Vein endothelial cell (primary cell): ENCODE measurements at places on chromosomes 16 and 17. TPM values are rescaled to one million over a fixed set of nuclear protein-coding genes. Genes with fewer than 3 reads are reported as not detected.

GUCY2D gene
- total RNA-seq, result not detected in 2 replicates

TPSAB1 gene
- total RNA-seq, result not detected in 2 replicates

PPM1E gene
- under 0.01 TPM in 2 replicates for total RNA-seq

FBXL19 gene
- total RNA-seq, result 33.7 and 42.1 TPM in 2 replicates

TMEM235 gene
- not detected in 2 replicates for total RNA-seq

ABCA8 gene
- total RNA-seq, result 1.3 and 1.4 TPM in 2 replicates

KRT28 gene
- not detected in 2 replicates for total RNA-seq

ANKRD40 gene
- 40.8 and 58.5 TPM in 2 replicates for total RNA-seq

TBC1D3I gene
- total RNA-seq, result 0.57 TPM in 1 of 2 replicates, not detected in the other

ABCC3 gene
- total RNA-seq, result 1.7 and 5.2 TPM in 2 replicates

HS3ST3A1 gene
- 0.10 TPM in 1 of 2 replicates, not detected in the other for total RNA-seq

FBXW10B gene
- 0.98 and 1.1 TPM in 2 replicates for total RNA-seq

NXPH3 gene
- total RNA-seq, result 1.4 and 1.6 TPM in 2 replicates

MGRN1 gene
- 50.6 and 53.2 TPM in 2 replicates for total RNA-seq

CLDN7 gene
- 10.8 and 13.4 TPM in 2 replicates for total RNA-seq

CCNF gene
- 25.2 and 44.2 TPM in 2 replicates for total RNA-seq

SCNN1G gene
- 0.10 and 0.33 TPM in 2 replicates for total RNA-seq

KRTAP4-1 gene
- not detected in 2 replicates for total RNA-seq

IGF2BP1 gene
- total RNA-seq, result 1.3 and 8.0 TPM in 2 replicates

ZNF750 gene
- total RNA-seq, result 0.10 TPM in 1 of 2 replicates, not detected in the other

SCRN2 gene
- total RNA-seq, result 27.4 and 41.5 TPM in 2 replicates

RNF135 gene
- total RNA-seq, result 6.8 and 9.1 TPM in 2 replicates

FZD2 gene
- 0.38 and 0.65 TPM in 2 replicates for total RNA-seq

PDIA2 gene
- total RNA-seq, result 0.65 TPM in 1 of 2 replicates, not detected in the other

SLFN12 gene
- total RNA-seq, result 44.4 and 48.2 TPM in 2 replicates

SLC52A1 gene
- 0.33 TPM in 1 of 2 replicates, not detected in the other for total RNA-seq

WIPI1 gene
- 37.6 and 62.1 TPM in 2 replicates for total RNA-seq

FOXN1 gene
- not detected in 2 replicates for total RNA-seq

HOXB1 gene
- total RNA-seq, result not detected in 2 replicates

CYGB gene
- total RNA-seq, result 0.38 and 0.65 TPM in 2 replicates

GALR2 gene
- total RNA-seq, result not detected in 2 replicates

CD19 gene
- not detected in 2 replicates for total RNA-seq
